ENCODE measurements at places on chromosomes 1 and 21.

- DNase-seq, result no peak
These were observed 18.8 kb downstream of the UCK2 start for GRCh38 chr1:165845992-165846748.

DNA sequence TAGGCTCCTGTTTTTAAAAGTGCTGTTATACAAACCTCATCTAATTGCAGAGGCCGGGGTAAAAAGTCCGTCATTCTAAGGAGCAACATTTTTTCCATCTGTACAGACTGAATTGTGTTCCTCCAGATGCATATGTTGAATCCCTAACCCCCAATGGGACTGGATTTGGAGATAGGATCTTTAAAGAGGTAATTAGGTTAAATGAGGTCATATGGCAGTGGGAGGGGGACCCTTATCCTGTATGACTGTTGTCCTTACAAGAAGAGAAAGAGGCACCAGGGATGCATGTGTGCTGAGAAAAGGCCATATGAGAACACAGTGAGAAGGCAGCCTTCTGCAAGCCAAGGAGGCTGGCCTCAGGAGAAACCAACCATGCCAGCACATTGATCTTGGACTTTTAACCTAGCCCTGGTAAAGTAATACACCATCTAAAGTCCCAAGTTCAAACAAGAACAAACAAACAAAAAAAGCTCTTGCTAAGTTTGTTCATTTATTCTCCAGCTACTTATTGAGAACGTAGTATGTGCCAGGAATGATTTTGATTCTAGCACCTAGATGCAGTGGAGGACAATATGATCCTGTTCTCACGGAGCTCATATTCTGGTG lies 352.4 kb downstream of the NTNG1 start:
- no peak for DNase-seq

GRCh38 chr1:227572752-227573151 lies 9.4 kb downstream of the ZNF678 start:
- no peak for DNase-seq

DNA sequence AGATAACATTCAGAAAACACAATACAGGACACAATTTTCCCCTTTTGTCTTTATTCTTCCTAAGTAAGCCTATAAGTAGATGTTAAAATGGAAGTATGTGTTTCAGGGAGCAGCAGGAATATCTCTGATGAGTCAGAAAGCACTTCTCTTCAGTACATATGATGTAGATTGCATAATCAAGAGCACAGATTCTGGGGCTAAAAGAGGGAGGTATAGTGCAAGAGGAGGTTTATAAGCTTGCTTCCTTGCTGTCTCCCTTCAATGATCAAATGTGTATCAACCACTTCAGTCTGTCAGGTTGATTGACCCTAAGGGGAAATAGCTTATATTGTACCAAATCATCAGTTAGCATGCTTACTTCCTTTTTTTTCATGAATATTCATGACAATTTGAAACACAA lies 822.8 kb downstream of the BRINP3 start:
- DNase-seq, result no peak

GRCh38 chr1:175192630-175193526 lies at the start of gene KIAA0040:
TSS of gene KIAA0040 (minus strand) at chr1:175192776. CDS start at chr1:175161013, 31,763 bp downstream.
- DNase-seq, result no peak

DNA sequence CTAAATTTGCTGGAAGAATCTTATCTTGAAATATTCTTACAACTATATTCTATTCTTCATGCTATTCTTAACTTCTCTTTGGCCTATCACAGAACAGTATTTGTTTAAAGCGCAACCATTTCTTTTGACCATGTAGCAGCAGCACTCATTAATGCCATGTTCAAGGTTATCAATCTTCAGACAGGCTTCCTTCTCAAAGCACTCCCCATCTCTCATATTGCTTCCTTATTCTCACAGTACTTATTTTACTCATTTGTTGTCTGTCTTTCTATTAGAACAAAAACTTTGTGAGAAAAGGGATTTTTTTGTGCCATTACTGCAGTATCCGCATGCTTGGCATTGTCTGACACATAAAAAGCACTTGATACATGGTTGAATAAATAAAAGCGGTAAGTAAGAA lies 89.7 kb downstream of the ATP1B1 start:
- no peak for DNase-seq

- DNase-seq, result no peak
These were observed 251.9 kb upstream of the LRRC7 start for GRCh38 chr1:69315823-69316222.

DNA sequence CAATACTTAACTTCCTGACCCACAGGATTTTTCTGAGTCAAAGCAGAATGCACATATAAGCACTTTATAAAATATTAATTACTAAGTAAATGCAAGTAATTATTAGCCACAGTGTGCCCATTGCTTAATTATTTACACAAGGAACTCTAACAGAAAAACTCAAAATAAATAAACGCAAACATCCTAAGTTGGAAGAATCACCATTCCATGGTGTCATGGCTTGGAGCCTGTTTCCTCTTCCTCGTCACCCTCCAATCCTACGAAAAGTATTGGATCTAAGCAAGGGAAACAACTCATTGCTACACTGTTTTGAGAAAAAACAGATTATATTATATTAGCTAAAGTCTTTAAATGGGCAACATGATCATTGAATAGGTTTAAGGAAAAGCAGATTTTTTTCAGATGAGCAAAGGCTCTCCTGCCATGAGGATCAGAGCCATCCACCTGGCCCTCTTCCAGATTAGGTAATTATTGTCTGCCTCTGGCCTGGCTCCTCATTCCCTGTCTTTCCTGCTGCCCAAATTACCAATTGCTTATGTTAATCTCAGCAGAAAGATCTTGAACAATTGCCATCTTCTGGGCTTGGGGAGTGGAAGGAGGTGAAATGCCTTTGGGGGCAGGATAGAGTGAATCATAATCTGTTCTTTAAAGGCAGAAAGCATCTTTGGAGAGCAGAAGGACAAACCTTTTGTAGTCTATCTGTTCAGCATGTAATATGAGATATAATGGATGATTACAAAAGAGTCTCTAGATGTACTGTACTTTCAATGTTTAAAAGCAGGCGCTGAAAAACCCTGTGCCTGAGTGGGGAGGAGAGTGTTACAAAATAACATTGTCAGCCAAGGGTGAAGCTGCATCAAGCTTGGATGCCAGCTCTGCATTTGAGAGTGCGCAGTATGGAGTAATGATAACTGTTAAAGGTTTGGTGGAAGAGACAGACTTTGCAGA lies 121.2 kb downstream of the DUSP10 start:
- DNase-seq, result no peak

DNA sequence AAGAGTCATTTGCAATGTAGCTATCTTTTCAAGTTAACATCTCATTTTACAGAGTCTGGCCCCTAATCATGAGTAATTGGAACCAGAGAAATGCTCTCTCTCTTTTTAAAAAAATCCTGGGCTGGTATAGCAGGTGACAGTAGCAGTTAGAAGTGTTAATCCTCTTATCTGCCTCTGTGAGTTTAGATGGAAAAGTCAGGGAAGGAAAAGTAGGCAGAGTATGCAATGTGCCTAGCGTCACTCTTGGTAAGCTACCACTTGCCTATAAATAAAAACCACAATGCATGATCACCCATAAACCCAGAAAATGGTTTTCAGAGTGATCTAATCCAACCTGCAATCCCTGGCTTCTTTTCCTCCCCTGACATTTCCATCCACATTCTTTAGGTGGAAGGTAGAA lies 43.2 kb downstream of the UTP25 start:
- no peak for DNase-seq

DNA sequence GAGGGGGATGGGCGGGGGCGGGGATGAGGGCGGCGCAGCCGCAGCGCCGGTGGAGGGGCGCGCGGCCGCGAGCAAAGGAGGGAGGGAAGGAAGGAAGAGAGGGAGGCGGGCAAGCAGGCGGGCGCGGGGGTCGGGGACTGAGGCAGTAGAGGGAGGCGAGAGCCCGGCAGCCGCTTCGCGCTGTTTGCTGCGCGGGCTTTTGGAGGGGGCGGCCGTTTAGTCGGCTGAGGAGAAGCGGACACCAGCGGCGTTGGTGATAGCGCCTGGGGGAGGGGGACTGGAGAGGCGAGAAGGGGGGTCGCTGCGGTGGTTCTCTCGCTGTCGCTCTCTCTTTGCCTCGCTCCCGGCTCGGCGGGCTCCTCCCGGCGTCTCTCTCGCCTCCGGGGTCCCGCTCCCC lies at the start of gene HS2ST1:
HS2ST1 (plus strand) TSS at position 35 of the 397 bp plus-strand sequence.
- no peak for DNase-seq

DNA sequence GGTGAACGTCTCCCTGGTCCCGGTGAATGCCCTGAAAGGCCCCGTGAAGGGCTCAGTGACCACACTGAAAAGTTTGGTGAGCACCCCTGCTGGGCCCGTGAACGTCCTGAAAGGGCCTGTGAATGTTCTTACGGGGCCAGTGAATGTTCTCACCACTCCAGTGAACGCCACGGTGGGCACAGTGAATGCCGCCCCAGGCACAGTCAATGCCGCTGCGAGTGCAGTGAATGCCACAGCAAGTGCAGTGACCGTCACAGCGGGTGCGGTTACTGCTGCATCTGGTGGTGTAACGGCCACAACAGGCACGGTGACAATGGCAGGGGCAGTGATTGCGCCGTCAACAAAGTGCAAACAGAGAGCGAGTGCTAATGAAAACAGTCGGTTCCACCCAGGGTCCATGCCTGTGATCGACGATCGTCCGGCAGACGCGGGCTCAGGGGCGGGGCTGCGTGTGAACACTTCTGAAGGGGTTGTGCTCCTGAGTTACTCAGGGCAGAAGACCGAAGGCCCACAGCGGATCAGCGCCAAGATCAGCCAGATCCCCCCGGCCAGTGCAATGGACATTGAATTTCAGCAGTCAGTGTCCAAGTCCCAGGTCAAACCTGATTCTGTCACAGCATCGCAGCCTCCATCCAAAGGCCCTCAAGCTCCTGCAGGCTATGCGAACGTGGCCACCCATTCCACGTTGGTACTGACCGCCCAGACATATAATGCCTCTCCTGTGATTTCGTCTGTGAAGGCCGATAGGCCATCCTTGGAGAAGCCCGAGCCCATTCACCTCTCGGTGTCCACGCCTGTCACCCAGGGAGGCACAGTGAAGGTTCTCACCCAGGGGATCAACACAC lies 41.5 kb downstream of the ZBTB17 start:
- DNase-seq, result no peak

DNA sequence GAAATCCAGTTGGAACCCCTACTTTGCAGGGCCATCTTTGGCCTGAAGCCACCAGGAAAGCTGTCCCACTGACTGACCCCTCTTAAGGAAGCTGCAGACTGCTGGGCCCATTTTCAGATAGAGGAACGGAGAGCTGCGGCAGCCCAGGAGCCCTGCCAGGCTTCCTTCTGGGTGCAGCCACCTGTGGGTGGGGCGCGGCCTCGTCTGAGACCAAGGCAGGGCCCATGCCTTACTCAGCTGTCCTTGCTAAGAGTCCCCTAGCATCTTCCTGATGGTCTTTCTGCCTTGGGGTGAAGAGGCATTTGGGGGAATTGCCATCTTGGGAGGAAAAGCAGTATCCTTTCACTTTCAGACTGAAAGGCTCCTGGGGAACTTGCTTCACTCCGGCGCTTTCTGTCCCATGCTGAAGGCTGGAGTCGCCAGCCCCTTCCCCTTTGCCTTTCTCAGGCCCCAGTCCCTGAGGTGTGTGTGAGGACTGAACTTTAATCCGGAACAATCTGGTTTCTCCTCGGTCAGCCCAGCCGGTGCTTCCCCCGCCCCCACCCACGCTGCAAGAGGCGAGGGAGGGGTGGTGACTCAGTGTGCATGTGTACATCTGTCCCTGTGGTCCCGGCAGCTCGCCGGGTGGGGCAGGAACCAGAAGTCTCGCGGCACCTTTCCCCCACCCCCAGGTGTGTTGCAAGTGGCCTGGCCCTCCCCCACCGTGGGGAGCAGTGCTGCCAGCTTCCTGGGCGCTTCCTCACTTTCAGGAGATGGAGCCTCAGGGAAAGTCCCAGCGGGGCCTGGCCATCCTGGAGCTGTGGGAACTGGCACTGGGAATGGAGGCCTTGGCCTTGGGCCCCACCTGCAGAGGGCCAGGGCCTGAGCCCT lies 5.1 kb downstream of the ZC3H12A start:
- DNase-seq, result no peak

DNA sequence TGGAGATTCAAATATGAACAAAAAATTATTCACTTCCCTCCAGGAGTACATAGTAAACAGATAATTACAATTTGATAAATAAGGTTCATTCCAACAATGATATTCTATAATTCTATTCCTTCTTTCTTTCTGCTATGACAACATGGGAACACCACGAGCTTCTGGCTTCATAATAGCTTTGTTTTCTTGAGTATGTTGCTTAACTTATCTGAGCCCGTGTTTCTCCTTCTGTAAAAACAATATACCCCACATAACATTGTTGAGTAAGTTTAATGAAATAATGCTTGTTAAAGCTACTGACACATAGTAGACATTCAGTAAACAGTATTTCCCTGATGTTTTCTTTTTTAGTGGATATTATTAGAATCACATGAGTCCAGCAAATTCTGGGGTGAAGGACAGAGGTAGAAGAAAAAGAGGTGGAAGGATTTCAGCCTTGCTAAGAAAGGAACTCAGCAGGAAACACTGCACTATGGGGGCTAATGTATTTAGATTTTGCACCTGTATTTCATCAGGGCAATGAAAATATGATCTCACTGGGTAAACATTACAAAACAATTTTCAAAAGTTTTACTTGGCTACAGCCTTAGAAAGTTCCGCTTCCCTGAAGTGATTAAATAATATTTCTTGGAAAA lies 430.8 kb upstream of the C1orf87 start:
- no peak for DNase-seq

GRCh38 chr21:24045775-24046215 lies 1561.5 kb downstream of the MRPL39 start:
- peak; percentile 82 for DNase-seq

- no peak for DNase-seq
These were observed 10.7 kb downstream of the CDC7 start for GRCh38 chr1:91511386-91511785.

DNA sequence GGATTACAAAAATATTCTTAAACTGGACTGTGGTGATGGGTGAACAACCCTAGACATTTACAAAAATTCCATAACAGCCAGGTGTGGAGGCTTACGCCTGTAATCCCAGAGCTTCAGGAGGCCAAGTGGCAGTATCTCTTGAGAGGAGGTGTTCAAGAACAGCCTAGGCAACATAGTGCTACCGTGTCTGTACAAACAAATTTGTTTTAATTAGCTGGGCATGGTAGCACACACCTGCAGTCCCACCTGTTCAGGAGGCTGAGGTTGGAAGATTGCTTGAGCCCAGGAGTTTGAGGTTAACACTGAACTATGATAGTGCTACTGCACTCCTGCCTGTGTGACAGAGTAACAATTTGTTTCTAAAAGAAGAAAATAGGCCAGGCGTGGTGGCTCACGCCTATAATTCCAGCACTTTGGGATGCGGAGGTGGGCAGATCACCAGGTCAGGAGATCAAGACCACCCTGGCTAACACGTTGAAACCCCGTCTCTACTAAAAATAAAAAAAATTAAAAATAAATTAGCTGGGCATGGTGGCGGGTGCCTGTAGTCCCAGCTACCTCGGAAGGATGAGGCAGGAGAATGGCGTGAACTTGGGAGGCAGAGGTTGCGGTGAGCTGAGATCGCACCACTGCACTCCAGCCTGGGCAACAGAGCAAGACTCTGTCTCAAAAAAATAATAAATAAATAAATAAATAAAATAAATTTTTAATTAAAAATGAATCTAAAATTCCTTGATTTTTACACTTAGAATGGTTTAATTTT lies 37.1 kb downstream of the ARID4B start:
- no peak for DNase-seq

- DNase-seq, result no peak
These were observed 11.6 kb upstream of the GOLPH3L start for GRCh38 chr1:150708595-150708994.

- no peak for DNase-seq
These were observed 192.3 kb downstream of the PRDM16 start for GRCh38 chr1:3261007-3261968.

GRCh38 chr1:190484045-190484444 lies 6.4 kb upstream of the BRINP3 start:
- no peak for DNase-seq
